ENCODE measurements at places on chromosomes 5 and 9.

DNA sequence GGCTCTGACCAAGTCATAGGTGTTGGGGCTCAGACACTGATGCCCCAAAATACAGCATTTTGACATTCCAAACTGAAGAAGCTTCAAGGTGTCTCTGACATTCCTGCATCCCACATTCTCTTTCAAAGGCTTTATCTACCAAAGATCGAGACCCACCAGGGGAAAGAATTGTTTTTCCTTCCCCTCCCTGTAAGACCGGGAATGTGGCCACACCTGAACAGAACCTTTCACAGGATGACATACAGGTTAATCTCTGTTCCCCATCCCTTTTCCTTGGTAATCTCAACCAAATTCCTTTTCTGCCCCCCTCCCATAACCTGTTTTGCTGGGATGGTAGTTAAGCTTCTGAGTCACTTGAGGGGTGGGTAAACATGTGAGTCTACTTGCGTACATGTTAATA is 72.3 kb downstream of the IQGAP2 start:
- DNase-seq = no peak

GRCh38 chr5:1033606-1034420 is 25.2 kb downstream of the NKD2 start:
- no peak for DNase-seq

DNA sequence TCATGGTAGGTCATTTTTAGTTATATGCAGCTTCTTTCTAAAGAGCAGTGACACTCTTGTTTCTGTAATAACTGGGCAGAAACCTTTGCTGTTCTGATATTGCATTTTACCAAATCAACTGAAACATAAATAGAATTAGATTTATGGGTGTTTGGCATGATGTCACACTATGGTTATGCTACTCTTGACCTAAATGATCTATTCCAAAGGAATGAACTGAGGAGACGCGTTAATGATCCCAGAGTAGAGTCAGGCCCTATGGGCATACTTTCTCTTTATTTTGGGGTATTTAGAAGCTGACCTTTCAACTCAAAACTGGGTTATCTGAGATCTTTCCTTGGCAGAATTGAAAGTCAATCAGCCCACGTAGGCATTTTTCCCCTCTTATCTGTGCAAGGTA is 146.8 kb upstream of the ADAMTSL1 start:
- DNase-seq = no peak

DNA sequence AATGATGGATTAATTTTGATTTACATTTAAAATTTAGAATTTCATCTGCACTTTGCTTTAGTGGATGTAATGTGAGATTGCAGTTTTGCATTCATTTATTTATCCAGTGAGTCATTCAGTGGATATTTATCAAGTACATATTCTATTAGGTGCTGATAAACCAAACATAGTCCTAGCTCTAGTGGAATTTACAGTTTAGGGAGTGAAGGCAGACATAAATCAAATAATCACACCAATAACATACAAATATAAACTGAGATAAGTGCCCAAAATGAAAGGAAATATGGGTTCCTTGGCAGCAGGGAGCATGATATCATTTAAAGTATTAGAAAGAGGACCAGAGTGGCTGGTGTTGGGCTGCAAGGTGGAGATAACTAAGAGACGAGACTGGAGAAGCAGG is 14.7 kb upstream of the NIPBL start:
- DNase-seq = no peak

GRCh38 chr5:159601216-159601615 is 270.9 kb upstream of the IL12B start:
- no peak for DNase-seq

DNA sequence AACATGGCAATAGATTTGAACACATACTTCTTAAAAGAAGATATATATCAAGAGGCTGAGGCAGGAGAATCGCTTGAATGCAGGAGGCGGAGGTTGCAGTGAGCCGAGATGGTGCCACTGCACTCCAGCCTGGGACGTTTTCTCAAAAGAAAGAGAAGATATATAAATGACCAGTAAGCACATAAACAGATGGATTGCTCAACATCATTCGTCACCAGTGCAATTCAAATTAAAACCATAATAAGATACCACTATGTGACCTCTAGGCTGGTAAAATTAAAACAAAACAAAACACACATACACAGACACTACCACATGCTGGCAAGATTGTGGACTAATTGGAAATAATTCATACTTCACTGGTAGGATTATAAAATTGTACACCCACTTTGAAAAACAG is 5.3 kb upstream of the TXN start:
- DNase-seq = no peak

GRCh38 chr5:126988021-126988569 is 42.3 kb downstream of the MARCHF3 start:
- DNase-seq = peak; percentile 45

DNA sequence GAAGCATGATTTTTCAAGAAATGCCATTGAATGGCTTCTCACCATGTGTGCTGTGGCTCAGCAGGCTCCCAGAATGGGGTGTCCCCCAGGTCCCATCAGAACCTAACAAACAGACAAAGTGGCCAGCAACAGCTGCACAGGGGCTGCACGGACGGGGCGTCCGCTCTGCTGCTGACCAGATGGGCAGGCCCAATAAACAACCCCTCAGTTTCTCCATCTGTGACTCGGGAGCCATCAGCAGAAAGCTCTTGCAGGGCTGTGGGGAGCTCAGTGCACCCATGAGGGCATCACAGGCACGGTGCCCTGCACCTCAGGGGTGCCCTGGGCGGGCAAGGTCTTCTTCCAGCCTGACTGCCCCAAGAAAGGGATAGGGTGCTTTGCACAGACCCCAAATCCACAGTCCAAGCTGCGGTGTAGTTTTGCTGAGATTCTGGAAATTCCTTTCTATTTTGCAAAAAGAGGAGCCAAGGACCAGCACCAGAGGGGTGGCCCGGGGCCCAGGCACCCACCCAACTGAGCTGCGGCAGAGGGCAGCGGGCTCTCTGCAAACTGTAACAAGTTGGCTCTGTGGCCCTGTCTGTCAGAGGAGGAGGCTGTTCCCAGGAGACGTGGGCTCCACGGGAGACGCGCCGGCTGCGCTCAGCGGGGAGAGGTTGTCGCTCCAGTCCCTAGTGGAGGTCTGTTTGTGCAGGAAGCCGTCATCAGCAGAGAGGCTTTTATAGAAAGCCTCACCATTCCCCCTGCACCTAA is 138.7 kb upstream of the PPP1R26 start:
- DNase-seq = no peak

Data from GM06990 (cell line).